ENCODE measurements at places on chromosomes 4 and X.

DNA sequence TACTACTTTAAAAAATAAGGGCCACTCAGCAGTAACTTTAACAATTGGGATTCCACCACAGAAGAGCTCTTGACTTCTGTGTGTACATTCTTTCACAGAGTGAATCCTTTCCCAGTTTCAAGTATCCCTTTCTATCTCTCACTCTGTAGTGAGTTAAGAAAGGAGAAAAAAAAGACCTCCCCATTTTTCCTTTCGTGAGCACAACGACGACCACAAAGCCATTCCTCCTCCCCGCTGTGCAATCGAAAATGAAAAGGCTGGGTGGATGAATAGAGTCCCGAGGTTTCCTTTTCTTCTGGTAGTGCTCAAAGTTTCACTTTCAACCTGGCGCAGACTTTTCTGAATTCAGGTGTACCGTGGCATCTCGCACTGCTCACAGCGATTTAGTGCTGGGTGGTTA is 58.0 kb downstream of the TAB3 start:
- peak; percentile 3 for DNase-seq

DNA sequence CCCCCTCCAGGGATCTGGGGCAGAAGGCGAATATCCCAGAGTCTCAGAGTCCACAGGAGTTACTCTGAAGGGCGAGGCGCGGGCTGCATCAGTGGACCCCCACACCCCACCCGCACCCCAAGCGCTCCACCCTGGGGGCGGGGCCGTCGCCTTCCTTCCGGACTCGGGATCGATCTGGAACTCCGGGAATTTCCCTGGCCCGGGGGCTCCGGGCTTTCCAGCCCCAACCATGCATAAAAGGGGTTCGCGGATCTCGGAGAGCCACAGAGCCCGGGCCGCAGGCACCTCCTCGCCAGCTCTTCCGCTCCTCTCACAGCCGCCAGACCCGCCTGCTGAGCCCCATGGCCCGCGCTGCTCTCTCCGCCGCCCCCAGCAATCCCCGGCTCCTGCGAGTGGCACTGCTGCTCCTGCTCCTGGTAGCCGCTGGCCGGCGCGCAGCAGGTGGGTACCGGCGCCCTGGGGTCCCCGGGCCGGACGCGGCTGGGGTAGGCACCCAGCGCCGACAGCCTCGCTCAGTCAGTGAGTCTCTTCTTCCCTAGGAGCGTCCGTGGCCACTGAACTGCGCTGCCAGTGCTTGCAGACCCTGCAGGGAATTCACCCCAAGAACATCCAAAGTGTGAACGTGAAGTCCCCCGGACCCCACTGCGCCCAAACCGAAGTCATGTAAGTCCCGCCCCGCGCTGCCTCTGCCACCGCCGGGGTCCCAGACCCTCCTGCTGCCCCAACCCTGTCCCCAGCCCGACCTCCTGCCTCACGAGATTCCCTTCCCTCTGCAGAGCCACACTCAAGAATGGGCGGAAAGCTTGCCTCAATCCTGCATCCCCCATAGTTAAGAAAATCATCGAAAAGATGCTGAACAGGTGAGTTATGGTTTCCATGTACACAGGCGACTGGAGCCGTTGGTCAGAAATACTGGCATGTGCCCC is at the start of gene CXCL1:
Gene CXCL1, plus strand, starts transcription at position 264 of the 926 bp plus-strand sequence. Its CDS starts 78 bp downstream, at position 342.
- no peak for DNase-seq

GRCh38 chrX:124113621-124114600 is 152.4 kb downstream of the STAG2 start:
- DNase-seq: no peak

DNA sequence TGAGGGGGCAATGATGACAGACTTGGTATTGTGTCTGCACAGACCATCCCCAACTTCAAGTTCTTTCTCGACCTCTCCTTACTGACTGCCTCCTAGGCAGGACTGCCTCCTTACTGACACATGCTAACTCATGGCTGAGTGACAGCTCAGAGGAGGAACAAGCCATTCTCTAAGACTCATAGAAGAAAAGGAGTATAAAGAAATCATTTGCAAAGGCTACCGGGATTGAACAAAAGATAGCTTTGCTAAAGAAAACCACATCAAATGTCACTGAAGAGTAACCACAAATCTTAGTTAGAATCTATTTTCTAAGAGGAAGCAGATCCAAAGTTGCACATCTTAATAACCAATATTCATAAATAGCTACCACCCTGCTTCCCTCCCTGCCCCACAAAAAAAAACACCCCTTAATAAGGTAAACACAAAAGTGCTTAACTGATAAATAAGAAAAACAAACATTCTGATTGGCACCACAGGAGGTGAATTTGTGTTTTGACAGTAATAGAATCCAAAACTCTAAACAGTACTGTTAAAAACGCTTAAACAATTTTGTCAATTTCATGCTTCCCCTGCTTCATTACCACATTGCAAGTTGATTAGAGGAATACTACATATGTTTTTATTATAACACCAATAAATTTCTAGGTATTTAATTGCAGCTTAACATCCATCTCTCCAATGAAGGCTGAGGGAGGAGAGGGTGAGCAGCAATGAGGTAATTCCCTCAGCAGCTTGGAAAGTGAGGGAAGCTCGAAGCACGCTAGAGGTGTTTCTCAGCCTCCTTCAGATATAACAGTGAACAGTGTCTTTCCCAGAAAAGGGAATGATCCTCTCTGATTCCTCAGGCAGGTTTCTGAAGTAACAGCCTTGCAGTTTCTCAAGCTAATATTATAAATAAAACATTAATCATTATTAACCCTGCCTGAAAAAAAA is 160.0 kb downstream of the HNRNPD start:
- peak; percentile 45 for DNase-seq

GRCh38 chr4:100391863-100392262 is 126.0 kb downstream of the EMCN start:
- no peak for DNase-seq

- no peak for DNase-seq
These were observed 73.2 kb downstream of the HTRA3 start for GRCh38 chr4:8342651-8343261.

GRCh38 chrX:45479835-45480422 is 279.3 kb upstream of the DIPK2B start:
- DNase-seq: no peak

GRCh38 chr4:78311306-78311705 is 240.3 kb upstream of the ANXA3 start:
- no peak for DNase-seq

DNA sequence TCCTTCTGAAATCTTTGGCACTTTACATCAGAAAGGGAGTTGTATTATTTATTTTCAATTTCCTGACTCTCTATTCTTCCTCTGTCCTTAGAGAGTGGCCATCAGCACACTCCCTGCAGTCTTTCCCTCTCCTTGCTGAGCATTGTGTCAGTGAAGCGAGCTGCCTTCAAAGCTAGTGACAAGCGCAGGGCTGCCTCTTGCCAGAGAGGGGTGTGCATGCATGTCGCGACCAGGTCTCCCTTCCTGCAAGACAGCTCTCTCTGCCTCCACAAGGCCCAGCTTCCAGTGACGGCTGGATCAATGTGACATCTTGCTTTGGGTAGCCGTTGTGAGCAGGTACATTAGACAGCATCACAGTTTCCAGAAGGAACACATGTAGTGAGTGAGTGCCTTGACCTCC is 810.9 kb upstream of the TENM3 start:
- no peak for DNase-seq

GRCh38 chr4:71239365-71239764 is 99.5 kb upstream of the SLC4A4 start:
- DNase-seq: no peak
